GF-D8 (cell line): ENCODE measurements at places on chromosomes 5 and 9.
A peak's percentile ranks its signal among the peaks of the same experiment; 100 is the strongest.

DNA sequence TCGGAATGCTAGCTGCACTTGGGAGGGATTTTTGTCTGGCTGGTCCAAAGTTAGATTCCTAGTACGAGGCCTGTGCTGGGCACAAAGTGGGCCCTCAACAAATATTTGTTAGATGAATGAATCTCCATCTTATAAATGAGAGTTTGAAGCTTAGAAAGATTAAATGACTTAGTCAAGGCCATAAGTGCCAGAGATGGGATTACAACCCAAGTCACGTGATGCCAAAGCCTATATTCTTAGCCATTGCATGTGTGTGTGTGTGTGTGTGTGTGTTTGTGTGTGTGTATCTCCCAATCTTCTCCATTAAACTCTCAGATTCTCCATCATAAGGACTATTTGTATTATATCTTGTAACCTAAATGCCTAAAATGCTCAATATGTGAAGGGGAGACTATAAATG, 130.8 kb upstream of the MAP1B start:
- no peak for DNase-seq

DNA sequence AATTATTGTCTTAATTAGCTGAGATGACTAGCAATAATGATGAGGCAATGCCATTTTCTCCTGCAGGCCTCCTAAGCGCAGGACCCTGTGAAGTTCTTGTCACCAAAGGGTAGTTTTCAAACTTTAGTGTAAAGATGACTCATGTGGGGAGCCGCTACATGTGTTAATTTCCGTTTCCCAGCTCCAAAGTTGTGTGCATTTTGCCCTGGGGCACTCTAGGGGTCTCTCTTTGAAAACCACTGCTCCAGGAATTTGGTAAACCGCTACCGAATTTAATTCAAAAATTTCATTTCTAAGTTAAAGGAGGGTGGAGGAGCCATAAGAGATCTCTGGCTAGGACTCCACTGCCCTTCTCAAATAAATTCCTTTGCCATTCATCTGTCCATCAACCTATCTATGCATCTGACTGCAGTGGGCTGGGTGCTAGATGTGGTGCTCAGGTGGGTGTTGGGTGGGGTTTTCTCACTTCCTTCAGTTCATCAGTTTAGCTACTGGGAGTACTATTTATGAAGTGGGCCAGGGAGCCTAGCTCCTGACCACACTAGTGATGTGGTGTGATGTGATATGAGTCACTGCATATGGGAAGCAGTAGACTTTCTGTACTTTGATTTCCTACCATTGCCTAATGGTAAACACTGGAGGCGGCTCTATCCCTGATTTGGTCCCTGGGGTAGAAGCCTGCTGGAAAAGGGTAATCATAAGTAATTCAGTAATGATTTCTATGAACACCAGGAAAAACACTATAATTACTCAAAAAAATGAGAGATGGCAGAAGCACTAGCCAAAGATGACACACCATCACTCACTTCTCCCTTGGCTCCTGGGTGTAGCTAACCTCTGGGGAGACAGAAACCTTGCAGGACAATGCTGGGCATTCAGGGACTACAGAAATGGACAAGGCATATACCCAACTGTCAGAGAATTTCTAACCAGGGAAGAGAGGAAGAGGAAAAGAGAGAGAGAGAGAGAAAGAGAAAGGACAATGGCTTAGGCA, 4.0 kb upstream of the ZSWIM6 start:
- no peak for DNase-seq

GRCh38 chr5:126909856-126910255, 120.5 kb downstream of the MARCHF3 start:
- DNase-seq = no peak

DNA sequence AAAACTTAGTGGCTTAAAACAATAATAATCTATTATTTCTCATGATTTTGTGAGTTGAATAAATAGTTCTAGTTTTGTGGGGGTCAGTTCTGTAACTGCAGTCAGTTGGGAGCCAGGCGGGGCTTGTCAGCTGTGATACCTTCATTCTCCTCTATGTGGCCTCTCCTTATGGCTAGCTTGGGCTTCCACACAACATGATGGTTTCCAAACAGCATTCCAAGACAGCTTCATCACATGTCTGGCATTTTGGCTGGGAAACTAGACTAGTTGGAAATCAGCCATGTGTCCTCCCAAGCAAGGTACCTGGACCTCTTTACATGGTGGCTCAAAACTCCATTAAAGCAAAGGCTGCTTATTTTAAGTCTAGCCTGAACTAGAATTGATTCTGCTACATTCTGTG, 61.4 kb upstream of the RANBP3L start:
- DNase-seq = no peak

- no peak for DNase-seq
These were observed 460.7 kb downstream of the ZNF608 start for GRCh38 chr5:124285733-124286132.

DNA sequence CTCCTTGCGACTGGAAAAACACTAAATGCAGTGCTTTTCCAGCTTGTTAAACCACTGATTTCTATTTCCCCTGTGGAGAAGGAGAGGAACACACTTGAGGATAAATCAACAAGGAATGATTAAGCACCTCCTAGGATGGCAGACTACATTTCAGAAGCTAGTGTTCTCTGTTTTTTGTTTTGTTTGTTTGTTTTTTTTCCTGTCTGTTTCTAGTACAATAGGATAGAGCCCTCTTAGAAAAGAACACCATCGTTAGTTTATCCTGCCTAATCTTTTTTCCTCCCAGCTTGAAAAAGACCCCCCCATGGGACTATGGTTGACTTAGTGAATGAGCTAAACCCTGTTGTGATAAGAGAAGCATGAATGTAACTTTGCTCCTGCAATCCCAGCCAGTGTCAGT, 3.9 kb upstream of the TAL2 start:
- no peak for DNase-seq

- no peak for DNase-seq
These were observed 236.1 kb downstream of the PAPPA start for GRCh38 chr9:116389541-116390302.

DNA sequence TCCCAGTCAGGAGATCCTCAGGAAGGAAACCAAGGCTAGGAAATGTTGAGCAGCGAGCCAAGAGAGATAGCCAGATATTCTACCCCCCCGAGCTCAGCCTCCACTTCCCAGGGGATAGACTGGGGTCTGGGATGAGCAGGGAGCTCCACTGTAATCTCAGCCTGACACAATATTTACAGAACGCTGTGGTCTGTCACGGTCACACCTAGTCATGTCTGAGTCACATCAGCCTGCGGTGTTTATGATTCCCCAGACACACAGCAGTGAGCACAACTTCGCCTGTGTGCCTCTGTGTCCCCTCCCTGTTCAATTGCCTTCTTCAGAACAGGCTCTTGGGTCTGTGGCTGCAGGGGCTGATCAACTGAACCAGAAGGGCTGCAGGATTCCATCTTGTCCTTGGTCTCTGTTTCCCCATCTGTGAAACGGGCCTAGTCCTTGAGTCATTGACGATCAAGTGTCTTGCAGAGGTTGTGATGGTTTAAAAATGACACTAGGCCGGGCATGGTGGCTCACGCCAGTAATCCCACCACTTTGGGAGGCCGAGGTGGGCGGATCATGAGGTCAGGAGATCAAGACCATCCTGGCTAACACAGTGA, 8.6 kb upstream of the PRRX2 start:
- DNase-seq = no peak

DNA sequence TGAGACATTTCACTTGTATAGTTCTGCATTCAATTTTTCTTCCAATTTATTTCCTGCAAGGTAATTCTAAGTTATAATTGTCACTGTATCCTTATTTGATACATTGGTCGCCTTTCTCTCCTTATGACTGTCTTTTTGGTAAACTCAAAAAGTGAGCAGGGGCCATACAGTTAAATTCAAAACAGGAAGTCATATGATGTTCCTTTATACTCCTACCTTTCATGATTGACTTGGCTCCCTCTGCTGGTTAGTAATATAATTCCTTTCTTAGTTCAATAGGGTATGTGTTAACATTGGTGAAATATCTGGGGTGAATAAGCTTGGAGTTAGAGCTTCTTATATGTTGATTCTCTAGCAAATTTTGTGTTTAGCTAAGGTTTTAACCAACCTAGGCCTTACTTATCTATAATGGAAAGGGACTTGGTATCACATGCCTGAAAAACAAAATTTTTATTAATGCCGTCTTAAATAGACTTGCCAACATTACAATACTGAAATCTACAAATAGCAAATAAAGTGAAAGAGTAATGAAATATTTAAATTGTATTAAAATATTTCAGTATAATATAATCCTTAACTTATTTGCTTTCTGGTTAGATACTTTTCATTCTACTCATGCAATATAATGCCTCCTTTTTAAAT, 6.0 kb upstream of the NIPBL start:
- DNase-seq = peak; percentile 64

- no peak for DNase-seq
These were observed 105.1 kb downstream of the MAST4 start for GRCh38 chr5:66701244-66701643.

DNA sequence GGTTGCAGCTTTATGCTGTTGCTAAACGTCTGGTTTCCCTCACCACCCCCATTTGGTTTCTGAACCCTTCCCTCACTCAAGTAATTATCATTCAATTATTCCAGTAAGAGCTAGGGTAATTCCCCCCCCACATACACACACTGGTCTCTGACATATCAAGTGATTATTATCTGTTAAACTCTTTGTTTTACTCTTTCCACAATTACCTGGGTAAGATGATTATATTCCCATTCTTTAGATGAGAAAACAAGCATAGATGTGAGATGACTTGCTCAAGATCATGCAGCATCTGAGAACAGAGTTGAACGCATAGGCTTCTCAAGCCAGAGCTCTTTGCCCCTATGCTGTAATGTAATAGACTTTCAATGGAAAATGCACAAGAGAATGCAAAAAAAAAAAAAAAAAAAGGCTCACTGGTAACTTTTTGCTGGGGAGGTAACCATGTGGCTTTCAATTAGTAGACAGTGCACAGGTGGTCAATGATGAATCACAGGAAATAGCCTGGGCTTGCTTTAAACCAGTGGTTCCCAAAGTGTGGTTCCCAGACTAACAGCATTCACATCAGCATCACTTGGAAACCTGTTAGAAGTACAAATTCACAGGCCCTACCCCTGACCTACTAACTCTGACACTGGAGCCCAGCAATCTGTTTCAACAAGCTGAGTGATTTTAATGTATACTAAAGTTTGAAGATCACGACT, 87.6 kb downstream of the PIK3R1 start:
- DNase-seq = no peak

DNA sequence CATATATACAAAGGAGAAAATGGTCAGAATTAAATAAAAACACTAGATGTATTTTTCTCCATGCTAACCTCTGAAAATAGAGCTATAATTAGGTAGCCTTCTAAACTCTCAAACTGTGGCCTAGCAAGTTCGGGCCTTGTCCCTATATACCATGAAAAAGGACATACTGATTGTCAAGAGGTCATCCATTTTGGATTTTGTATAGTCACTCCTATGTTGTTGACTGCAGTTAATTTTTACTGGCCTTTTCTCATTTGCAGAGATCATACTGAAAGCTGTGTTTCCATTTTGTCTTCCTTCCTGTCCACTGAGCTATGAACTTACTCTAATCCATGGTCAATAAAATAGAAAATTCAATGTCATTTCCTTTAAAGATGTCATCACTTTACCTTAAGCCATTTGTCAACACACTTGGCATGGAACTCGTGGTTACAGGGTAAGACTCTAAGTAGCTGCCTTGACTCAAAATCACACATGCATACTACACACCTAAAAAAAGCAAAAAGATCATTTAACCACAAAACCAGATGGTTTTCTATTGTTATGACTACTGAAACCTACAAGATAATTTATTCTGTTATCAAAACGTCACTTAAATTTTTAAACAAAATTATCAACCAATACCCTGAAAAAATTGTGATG, 58.0 kb downstream of the RNF38 start:
- no peak for DNase-seq

DNA sequence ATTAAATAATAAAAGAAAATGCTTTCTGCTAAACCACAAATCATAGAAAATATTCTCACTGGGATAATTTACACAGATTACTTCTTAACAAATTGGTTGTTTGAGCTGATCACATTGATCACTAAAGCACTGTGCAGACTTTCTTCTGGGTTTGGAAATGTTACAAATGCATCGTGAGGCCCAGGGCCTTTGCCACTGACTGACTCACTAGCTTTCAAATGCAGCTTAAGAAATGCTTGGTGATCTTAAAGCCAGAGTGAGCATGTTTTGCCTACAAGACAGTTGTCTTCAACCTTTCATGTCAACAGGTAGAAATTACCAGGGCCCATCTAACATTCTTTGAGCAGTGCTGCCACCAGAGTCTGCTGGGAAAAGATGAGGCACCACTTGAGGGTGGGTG, 252.3 kb upstream of the ADRA1B start:
- DNase-seq = no peak

GRCh38 chr9:96327694-96328352, 25.8 kb upstream of the HSD17B3 start:
- DNase-seq = no peak

GRCh38 chr5:6632324-6632887, 438 bp downstream of the NSUN2 start:
- no peak for DNase-seq

DNA sequence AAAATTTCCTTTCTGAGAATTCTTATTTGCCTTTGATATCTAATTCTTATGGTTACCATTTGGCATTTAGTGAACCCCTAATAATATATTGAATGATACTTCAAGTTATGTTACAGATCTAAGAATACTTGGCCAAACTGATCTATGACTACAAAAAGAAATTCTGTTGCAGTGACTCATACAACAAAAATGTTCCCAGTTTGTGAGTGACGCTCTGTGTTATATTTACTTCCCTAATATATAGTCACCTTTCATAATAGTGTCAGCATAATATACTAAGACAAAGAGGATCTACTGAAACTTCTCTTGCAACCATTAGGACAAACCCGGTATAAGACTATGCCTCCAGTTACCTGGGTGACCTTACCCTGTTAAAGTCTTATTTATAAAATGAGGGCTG, 216.9 kb upstream of the TLX3 start:
- DNase-seq = no peak

DNA sequence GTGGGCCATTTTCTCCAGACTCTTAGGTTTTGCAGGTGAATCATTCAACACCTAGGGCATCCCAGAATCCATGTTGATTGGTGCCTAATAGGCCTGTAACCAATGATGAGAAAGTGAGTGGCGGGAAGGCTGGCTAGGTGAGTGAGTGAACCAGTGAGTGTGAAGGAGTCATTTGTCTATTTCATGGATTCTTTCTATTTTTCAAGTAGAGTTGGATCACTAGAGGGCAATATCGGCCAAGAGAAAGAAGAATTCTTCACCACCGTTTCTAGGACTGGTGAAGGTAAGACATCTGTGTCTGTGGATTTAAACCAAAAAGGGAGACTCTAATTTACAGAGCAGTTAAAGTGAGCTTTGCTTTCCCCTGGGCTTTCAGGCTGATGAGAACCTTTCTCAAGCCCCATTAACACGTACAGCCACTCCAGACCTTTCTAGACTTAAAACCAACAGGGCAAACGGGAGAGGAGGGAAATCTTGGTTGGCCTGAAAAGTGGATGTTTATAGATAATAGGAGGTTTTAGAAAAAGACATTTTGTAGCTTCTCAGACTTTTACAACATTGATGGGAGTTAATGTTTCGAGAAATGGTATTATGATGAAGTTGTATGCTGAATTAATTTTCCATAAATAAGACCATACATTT, 114.3 kb upstream of the IL12B start:
- DNase-seq = peak; percentile 3
